ENCODE measurements at places on chromosomes 6 and 20.

DNA sequence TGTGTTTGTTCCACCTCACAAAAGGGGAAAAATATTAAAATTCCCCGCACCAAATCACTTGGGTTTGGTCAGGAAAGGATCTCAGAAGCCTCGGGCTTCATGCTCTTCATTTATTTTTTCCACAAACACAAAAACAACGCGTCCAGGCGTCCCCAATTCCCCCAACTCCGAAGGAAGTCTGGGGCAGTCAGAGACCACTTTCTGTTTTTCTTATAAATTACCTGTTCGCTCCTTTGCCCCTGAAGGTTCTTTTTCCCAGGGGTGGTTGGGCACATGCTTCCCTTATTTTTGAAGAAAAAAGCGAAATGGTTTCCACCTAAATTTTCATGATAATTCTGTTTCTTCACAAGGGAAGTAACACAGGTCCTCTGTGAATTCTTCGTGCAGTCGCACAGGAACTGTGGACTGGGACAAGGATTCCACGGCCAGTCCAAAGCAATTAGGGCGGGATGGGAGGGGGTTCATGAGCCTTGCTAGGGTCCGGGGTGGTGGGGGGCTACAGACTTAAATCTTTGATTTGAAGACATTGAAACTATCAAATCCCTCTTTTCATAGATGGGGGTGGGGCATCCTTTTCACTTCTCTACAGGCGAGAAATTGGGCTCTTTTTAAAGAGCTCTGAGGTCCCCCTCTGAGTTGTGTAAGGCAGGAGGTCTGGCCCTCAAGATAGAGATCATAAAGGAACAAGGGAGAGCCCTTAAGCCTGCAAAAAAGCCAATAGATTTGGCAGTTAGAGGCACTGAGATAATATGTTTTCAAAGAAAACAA is 30.5 kb upstream of the HFE start:
- peak; percentile 47 for DNase-seq

DNA sequence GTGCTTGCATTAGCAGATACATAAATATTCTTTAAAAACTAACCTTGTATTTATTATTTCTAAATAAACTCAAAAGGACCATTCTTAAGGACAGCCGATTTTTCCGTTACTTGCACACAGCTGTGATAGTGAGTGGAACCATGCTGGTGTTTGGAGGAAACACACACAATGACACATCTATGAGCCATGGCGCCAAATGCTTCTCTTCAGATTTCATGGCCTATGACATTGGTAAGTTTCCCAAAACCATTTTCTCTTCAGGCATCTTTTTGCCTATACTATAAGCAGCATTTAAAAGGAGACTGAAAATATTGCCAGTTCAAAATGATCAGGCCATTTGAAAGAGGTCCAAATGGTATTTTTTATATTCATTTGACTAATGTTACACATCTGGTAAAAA is 92.3 kb downstream of the ATRN start:
- no peak for DNase-seq

- DNase-seq, result no peak
Measured at GRCh38 chr6:89154131-89154530, 8.3 kb downstream of the PM20D2 start.

DNA sequence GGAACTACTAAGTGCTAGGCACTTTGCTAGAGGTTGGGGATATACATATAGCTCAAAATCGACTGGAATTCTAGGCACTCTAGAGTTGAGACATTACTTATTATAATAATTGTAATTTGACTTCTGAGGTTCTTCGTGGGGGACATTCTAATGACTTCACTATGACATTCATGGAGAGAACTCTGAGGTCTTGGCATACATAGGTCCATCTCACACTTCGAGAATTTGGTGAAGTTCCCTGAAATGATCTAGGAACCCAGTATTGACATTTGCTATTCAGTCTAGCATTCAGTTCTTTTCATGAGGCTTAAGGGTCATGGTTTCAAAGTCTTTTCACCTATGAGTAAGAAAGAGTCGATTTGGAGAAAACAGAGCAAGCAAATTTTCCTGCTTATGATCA is 446.6 kb upstream of the JAG1 start:
- no peak for DNase-seq

- no peak for DNase-seq
Measured at GRCh38 chr20:25085756-25086495, 4.0 kb upstream of the VSX1 start.

- no peak for DNase-seq
Measured at GRCh38 chr6:54992789-54993188, 146.2 kb downstream of the FAM83B start.

DNA sequence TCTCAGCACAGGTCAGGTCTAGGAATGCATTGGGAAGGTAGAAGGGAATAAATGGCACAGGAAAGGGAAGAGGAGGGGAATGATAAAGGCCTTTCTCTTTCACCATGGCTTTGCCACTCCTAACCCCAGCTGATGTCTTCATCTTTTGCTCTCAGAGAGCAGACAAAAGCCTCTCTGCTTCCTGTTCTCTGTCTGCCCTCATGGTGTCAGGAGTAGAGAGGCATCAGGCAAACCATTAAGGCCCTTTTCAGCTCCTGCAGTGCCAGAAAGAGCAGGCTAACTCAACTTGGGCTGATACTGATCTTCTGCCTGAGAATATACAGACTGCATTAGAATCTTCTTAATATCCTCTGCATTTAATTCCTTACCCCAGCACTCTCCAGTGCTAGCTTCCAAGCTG is 48.0 kb upstream of the STXBP5 start:
- no peak for DNase-seq

DNA sequence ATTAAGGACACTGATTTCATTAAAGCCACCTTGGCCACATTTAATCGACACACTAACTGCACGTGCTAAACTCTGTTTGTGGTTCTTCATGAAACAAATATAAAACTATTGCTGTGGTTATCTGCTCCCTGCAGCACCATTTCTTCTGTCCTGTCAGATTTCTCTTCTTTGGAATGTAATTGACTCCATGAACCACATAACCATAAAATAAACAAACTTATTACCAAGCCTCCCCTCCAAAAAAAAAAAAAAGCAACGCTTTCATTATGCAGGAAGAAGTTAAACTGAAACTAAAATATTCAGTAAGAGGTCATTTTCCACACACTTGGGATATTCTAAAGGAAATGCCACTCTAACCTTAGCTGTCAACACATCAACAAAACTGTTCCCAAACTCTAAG is 319.1 kb upstream of the NT5E start:
- DNase-seq, result no peak

- no peak for DNase-seq
Measured at GRCh38 chr6:107292715-107293271, 166.6 kb downstream of the PDSS2 start.

DNA sequence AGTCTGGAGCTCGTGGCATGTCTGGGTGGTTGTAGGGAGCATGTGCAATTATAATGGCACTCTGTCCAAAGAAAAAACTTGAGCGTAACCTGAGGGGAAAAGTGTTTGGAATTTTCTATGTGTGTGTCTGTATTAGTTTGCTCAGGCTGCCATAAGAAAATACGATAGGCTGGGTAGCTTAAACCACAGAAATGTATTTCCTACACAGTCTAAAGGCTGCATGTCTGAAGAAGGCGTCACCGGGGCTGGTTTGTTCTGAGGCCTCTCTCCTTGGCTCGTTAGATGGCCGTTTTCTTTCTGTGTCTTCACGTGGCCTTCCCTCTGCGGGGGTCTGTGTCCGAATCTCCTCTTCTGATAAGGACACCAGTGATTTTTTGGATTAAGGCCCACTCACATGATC is 59.0 kb downstream of the IGF2R start:
- DNase-seq, result no peak

DNA sequence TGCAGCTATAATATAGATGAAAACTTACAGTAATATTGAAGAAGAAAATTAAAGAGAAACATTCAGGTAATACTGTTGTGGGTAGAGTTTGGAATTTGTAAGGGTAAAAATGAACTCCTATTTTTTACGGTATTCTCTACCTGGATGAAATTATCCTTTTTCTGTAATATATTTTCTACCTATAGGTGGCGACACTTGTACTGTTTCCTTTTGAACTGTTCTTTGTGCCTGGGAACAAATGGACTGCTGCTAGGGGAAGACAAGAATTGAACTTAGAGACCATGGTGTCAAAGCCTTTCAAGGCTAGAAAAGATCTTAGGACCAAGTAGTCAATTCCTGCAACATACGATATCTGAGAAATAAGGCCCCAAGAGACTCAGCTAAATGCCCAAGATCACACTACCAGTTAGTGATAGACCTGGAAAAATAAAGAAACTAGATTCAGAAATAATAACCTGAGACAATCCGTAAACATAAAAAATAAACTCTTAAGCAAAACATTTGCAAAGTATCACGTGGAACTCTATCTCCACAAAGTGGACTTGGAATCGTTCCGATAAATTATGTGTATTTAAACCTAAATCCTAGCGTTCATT is 383.8 kb downstream of the TFAP2A start:
- no peak for DNase-seq

DNA sequence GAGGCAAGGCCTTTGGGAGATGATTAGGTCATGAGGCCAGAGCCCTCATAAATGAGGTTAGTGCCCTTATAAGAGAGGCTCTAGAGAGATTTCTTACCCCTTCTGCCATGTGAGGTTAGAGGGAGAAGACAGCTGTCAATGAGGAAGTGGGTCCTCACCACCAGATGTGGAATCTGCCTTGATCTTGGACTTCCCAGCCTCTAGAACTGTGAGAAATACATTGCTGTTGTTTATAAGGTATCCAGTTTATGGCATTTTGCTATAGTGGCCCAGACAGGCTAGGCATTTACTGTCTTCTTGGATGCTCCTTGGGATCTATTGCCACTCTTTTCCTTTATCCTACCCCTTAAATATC is 57.1 kb upstream of the CITED2 start:
- no peak for DNase-seq

- DNase-seq, result peak; percentile 74
Measured at GRCh38 chr20:23350904-23351838, 580 bp downstream of the NXT1 start.

DNA sequence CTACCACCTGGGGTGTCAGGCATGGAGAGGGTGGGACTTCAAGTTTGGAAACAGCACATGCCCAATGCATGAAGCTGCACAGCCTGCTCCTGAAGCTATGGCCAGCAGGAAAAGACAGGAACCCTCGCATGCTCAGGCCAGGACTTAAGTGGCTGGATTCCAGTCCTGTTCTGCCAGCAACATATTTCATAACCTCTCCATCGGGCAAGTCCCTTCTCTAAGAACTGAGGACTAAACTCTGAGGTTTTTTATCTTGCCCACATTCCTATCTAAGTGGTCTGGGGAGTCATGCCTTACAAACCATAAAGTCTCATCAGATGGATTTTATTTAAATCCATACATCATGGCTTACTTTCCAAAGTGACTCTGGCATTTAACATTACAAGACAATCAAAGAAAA is 27.5 kb upstream of the AGPAT4 start:
- no peak for DNase-seq

- DNase-seq, result peak; percentile 35
Measured at GRCh38 chr6:27726619-27727023, 185.6 kb downstream of the OR2B2 start.

GRCh38 chr6:11833626-11834592 is 55.3 kb upstream of the ADTRP start:
- DNase-seq, result no peak

DNA sequence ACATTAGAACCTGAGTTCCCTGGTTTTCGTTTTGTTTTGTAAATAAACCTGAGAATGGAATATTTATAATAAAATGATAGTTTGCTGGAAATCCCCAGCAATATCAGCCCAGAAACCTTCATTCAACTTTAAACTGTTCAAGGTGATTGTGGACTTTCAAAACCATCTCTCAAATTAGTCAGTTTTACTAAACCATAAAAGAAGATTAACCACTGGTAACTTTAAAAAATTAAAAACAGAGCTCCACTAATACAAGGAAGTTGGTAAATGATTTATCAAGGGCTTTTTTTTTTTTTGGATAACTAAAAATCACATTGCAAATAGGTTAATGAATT is 10.0 kb downstream of the MBOAT1 start:
- no peak for DNase-seq

- no peak for DNase-seq
Measured at GRCh38 chr6:90893400-90893799, 306.5 kb upstream of the MAP3K7 start.

- no peak for DNase-seq
Measured at GRCh38 chr6:114304304-114304887, 38.4 kb downstream of the HS3ST5 start.

All from stimulated activated CD8-positive, alpha-beta memory T cell treated with anti-CD3 and anti-CD28 coated beads, Interleukin-4, amount 100 ng/mL, for 48 hours (primary cell).